COR-L47 (cell line): ENCODE measurements at places on chromosomes 6 and 20.

DNA sequence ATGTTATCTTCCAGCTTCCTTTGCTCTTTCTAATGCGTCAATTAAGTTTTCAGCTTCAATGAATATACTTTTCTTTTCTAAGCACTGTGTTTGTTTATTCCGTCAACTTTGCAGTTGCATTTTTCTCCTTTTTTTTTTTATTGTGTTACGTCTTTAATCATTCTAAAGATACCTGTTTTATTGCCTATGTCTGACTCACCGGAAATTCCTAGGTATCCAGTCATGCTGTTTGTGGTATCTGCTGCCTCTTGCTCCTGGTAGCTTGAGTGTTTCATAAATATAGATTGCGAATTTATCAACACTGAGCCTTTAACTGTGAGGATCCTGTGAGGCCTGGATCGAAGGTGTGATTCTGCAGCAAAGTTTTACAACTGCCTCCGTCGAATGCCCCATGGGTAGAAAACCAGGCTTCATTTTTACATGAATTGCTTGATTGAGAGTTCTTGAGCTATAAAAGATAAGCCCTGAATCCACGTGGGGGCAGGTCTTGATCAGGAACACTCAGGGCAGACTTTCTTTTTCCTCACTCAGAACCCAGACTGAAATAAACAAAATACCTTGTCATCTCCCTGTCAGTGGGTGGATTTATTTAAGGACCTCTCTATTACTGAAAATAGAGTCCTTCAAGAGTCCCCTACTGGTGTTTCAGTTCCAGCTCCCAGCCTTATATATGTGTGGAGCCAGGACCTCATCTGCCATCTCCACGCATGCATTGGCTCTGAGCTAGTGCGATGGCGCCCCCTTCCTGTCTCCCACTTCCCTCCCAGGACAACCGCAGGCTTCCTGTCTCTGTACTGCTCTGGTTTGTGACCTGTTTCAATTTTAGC is 60.1 kb upstream of the LRRC1 start:
- DNase-seq, result no peak

- DNase-seq, result no peak
Observed at GRCh38 chr20:4567170-4567569, 154.5 kb upstream of the PRND start.

DNA sequence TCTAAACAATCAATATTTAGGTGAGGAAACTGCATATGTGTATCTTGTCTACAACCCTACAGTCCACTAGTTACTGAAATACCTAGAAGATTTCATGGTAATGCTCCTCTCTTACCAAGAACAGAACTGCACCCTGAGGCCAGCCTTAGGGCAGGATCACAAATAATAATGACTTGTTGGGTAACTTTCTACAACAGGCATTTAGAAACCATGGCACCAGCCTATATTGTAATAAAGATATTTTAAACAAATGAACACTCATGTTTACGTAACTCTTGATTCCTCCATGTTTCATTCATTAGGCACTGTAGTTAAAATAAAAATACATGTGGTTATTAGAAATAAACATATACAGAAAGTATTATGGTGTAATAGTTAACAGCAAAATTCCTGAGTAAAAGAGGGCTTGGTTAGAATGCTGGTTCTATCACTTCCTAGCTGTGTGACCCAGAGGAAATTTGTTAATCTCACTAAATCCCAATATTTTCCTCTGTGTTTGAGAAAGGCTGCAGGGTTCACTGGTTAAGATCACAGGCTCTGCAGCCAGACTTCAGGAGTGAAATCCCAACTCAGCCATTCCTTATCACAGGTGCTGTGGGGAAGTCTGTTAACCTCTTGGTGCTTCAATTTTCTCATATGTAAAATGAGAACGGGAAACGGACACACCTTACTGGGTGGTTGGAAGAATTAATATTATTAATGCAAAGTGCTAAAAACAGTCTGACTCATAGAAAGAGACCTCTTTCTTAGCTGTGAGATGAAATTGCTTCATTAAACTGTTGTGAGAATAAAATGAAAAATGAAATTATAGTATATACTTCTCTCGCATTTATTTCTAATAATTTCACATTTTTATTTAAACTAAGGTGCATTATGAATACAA is 8.5 kb downstream of the HMGN3 start:
- DNase-seq, result no peak

GRCh38 chr20:34683667-34684066 is 6.8 kb upstream of the PIGU start:
- no peak for DNase-seq

- no peak for DNase-seq
Observed at GRCh38 chr20:44206132-44206531, 4.4 kb downstream of the OSER1 start.

- DNase-seq, result no peak
Observed at GRCh38 chr6:159008656-159009288, 8.8 kb upstream of the RSPH3 start.

- DNase-seq, result no peak
Observed at GRCh38 chr6:73606428-73606827, 47.4 kb downstream of the SLC17A5 start.

DNA sequence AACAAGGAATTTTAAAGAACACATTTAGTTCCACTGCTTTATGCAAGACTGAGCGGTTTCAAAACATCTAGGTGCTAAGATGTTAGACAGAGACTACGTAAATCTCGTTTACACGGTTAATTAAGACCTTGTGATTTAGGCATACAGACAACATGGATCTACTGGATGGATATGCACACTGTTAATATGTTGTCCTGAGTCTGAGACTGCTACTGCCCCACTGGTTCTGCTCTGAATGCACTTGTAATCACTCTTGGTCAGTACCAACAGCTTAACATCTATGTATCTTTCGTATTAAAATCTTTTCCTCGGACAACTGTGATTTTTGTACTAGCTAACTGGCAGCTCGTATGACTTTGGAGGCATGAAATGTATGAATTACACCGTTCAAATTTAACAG is 3.1 kb downstream of the MAN1A1 start:
- DNase-seq, result no peak

- no peak for DNase-seq
Observed at GRCh38 chr20:24773751-24774201, 175.3 kb upstream of the CST7 start.

DNA sequence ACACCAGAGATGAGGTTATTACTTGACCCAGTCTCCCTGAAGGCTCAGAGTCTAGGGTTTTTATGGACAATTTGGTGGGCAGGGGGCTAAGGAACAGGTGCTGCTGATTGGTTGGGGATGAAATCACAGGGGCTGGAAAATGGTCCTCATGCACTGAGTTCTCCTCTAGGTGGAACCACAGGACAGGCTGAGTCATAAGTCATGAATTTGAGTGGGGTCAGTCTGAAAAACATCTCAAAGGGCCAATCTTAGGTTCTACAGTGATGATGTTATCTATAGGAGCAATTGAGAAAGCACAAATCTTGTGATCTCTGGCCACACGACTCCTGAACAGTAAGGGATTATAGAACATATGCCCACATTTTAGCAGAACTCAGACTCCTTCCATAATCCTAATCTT is 5.9 kb upstream of the MRS2 start:
- no peak for DNase-seq

- DNase-seq, result no peak
Observed at GRCh38 chr6:95693108-95693507, 115.8 kb downstream of the MANEA start.

DNA sequence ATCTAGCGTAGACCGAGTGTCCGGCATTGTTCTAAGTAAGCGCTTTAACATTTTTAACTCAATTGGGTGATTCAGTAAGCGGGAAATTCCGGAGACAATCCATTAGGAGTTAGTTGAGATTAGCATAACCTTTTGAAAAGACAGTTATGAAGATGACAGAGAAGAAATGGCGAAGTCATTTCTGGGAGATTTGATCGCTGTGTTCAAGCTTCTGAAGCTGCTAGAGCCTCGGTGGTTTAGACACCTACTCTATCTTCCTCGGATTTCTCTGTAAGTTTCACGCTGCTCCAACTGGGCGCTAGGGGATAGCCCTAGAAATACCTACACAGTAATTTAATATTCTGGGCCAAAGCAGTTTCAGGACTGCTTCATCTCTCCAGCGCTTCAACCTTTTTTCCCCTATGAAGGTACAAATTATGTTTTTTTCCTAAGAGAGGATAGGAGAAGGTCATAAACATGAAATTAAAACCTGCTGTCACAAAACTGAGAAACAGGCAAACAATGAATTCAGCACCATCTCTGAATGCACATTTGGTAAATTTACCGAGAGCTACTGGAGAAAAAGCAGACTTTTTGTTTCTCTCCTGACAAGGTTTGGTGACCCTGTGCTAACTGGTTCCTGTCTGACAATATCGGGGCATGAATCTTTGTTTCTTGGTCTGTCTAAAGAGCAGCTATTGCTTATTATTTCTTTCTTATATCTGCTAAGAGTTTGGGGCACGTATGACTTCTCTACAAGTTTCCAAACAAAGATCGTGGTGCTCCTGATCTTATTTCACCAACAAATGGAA is 22.4 kb downstream of the ZNF311 start:
- no peak for DNase-seq

- no peak for DNase-seq
Observed at GRCh38 chr20:57280221-57280620, 13.8 kb upstream of the BMP7 start.

GRCh38 chr6:2881423-2881822 is 21.7 kb downstream of the SERPINB9 start:
- DNase-seq, result no peak

DNA sequence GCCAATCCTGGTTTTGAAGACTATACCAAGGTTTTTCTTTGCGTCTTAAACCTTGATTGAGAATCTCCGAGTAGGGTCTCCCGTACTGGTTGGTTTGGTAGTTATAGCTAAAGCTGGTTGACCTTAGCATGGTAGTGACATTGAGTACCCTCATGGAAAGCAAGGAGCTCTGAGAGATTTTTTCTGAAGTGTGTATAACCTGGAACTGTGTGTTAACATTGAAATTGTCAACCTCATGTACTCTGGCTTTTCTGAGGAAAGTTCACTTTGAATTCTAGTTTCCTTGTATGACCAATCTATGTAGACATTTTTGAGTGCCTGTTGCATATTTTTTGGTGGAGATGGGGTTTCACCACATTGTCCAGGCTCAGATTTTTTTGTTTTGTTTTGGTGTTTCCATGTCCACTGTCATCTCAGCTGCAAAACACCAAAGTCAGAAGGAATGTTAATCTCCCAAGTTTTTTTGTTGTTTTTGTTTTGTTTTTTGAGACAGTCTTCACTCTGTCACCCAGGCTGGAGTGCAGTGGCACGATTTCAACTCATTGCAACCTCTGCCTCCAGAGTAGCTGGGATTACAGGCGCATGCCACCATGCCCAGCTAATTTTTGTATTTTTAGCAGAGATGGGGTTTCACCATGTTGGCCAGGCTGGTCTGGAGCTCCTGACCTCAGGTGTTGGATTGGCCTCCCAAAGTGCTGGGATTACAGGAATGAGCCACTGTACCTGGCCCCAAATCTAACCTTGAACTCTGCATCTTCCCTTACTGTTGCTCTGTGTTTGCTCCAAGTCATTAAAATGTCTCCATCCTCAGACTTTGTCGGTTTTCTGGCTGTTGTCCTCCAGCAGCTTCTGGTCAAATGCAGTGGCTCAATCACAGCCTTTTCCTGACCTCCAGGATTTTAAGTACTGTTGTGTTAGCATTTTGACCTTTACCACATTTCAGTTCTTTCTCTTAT is 4.3 kb downstream of the RPS12 start:
- no peak for DNase-seq

GRCh38 chr6:9789201-9789600 is 625.7 kb downstream of the TFAP2A start:
- DNase-seq, result no peak
